ENCODE measurements at places on chromosomes 16 and 17.

DNA sequence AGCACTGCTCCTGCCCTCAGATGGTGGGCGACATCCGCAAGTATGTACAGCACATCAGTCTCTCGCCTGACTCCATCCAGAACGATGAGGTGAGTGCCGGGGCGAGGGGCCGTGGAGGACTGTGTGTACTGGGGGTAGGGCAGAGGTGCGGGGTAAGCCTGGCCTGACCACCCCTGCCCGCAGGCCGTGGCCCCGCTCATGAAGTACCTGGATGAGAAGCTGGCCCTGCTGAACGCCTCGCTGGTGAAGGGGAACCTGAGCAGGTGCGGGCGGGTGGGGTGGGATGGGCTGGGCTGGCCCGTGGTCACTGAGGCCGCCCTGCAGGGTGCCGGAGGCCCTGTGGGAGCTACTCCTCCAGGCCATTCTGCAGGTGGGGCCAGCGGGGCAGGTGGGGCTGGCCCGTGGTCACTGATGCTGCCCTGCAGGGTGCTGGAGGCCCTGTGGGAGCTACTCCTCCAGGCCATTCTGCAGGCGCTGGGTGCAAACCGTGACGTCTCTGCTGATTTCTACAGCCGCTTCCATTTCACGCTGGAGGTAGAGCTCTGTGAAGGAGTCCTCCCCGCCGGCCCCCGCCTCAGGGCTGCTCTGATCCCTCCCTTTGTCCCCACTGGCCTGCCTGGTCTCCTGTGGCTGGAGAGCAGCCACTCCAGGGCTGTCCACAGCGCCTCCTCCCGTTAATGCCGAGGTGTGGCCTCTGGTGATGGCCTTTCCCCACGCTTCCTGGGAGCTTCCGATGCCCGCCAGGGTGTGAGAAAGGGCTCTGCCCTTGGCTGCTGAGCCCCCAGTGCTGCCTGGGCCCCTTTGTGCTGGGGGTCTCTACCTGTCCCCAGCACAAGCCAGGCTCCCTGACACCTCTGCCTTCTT, 5.0 kb downstream of the TSR3 start:
- DNase-seq: no peak

- no peak for DNase-seq
Observed at GRCh38 chr17:40541873-40542557, 23.3 kb downstream of the CCR7 start.

DNA sequence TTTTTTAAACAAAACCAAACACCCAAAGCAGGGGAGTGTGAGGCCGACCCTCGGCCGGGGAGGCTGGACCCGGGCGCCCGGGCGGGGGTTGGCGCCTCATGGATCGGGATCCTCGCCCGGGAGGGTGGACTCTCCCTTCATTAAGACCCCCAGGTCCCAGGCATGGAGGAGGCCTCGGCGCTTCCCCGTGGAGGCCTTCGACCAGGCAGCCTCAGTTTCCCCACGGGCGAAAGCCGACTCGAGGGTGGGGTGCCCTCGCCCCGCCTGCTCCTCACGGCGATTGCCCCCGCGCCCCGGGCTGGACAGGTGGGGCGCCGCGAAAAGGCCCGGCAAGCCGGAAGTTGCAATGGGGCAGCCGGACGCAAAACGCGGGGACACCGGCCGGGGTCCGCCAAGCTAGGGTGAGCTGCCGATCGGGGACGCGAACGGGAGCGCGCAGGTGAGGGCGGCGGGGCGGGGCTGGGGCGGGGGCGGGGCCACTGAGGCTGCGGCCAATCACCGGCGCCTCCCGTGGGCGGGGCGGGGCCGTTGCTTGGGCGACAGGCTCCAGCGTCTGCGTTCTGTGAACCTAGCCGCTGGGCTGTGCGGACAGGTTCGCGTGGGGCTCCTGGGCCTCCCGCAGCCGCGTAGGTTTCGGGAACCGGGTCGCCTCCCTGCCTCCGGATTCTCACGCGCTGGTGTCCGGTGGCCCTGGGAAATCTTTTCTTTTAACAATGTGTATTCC, 6.0 kb upstream of the ZNF205 start:
- DNase-seq: peak; percentile 93

DNA sequence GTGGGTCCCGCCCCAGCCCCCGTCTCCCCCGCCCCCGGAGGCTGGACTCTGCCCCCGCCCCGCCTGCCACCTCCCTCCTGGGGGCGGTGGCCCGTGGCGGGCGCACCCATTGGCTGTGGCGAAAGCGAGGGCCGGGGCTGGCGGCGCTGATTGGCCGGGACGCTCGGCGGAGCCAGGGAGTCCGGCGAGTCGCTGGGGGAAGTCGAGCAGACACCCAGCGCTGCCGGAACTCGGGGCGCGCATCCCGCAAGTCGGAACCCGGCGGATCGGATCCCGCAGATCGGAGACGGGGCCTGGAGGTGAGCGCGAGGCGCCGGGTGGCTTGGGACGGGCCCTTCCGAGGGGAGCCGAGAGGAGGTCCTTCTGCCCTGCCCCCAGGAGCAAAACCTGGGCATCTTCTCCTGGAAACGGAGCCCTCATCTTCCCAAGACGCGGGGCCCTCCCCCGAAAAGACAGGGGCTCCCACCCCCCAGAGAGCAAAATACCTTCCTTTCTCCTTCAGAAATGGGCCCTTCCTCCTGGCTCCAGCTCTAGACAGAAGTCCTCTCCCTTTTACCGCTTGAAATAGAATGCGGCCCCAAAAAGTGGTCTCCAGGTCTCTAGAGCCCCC, at the start of gene ABAT:
Gene ABAT (plus strand): TSS at position 205 of the 610 bp plus-strand sequence. CDS start 61,123 bp downstream, outside the sequence.
- peak; percentile 92 for DNase-seq

- no peak for DNase-seq
Observed at GRCh38 chr16:83407928-83408327, 399.9 kb upstream of the HSBP1 start.

DNA sequence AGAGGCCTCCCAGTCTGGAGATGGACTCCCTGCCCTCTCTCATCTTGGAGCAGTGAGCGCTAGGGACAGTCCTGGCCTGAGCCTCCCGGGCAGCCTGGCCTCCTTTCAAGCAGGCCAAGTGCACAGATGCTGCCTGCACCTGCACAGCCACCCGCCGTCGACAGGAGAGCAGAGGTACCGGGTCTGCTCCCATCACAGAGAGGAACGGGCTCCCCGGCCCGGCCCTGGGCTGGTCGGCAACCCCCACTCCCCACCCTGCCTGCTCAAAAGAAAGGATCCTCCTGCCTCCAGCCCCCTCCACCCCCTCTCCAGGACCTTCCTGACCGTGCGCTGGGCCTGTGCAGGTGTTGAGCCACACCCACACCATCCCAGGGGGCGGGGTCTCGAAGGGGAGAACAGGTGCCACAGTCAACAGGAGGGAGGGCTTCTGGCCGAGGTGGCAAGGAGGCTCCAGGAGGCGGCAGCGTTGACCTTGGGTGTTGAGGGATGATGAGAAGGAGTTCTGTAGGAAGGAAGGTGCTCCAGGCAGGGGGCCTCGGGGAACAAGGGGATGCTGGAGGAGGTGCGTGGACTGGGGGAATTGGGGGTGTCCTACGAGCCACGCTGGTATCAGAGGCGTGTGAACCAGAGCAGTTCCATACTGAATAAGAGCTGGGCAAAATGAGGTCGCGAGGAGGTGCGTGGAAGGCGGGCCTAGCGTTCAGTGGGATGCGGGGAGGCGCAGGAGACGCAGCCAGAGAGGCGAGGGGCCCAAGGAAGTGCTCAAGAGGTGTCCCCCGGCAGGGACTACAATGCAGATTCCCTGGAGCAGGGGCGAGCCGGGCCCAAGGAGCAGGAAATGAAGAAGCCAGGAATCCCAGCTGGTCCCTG, 967 bp upstream of the CDH15 start:
- DNase-seq: peak; percentile 88

DNA sequence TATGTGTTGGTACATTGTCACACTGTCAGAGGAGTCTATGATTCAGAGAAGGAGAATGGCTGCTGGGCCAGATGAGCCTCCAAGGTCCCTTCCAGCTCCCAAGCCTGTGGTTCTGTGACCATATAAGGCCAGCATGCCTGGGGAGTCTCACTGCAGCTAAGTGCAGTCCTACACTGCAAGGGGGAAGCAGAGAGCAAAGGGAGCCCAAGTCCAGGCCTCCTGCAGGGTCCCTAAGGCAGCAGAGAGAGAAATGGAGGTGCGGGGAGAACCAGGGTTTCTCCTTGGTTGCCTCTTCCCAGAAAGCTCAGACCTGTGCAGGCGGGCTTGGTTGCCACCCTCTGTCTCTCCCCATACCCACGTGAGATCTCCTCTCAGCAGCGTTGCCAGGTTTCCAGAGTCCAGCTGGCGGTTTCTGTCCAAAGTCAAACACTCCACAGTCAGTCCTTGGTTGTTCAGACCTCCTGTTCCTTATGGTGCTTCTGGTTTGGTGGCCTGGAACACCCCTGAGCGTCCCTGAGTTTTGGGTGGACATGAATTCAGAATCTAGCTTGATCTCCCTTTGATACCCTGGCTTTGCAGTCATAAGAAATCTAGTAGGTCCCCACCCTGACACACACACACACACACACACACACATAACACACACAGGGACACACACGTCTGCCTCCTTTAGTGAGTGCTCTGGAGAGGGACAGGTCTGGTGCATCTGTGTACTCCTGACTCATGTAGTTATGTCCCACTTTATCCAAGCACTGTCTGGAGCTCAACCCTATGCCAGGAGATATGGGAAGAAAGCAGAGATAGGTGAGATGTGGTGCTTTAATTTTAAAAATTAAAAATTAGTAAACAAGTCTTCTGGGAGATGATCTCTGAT, 78.8 kb downstream of the GNAO1 start:
- no peak for DNase-seq

DNA sequence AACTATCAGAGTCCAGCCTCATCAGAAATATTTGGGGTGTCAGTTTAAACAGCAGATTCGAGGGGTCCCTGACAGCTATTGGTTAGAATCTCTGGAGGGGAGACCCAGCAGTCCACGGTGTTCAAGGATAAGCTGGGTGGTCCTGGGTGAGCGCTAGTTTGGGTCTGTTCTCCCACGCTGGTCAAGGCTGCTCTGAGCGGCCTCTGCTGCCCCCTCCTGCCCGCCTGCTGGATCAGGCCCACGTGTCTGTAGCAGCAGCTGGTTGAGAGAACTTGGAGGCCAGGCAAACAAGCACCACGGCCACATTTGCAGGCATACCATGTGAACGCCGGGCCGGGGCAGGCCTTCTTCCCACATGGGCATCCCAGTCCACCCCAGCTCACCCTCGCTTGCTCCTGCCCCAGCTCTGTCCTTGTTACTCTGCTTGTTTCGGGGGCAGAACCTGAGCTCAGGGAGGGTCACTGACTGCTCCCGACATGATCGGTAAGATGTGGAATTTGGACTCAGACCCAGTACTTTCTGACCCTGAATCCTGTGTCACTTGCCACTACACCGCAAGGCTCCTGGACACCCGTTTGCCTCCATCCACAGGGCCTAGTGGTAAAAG, 7.4 kb downstream of the FOXF1 start:
- peak; percentile 64 for DNase-seq

DNA sequence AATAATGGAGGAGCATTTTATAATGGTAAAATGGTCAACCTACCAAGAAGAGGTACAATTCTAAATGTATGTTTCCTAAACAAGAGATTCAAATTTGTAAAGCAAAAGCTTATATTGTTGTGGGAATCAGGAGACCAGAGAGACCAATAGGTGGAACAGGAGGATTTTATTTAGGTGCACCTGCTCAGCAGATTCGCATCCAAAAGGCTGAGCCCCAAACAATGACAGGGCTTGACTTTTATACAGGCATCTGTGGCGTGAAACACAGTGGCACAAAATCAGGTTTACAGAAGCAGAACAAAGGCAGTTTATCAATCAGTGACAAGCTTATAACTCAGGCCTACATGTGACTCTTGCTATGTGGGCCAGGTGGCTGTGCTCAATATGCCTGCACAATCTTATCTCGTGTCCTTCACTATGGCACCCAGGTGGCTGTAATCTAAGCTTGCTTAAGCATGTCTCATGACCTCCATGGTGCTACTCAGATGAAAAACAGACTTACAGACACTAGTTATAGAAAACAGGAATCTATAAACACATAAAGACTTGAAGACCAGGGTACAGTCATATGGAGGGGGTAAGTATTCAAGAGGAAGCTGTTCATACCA, 780.2 kb upstream of the CA10 start:
- no peak for DNase-seq

DNA sequence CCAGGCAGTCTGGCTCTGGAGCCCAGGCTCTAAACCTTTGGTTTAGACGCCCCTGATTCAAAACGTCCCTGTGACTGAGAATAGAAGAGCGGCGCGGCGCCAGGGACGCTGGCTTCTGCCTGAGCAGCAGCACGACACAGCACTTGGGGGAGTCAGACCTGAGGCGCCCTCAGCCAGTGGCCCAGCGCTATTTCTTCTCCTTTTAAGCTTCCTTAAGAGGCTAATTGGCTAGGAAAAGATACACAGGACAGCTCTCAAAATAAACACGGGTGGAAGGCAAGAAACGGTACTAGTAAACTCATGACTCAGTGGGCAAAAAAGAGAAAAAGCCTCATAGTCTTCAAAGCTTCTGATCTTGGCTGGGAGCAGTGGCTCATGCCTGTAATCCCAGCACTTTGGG, 34.9 kb downstream of the GTF3C1 start:
- no peak for DNase-seq
